ENCODE measurements at places on chromosomes 3 and 15.

- DNase-seq, result no peak
These were observed 1207.6 kb downstream of the OTOL1 start for GRCh38 chr3:162704238-162704637.

DNA sequence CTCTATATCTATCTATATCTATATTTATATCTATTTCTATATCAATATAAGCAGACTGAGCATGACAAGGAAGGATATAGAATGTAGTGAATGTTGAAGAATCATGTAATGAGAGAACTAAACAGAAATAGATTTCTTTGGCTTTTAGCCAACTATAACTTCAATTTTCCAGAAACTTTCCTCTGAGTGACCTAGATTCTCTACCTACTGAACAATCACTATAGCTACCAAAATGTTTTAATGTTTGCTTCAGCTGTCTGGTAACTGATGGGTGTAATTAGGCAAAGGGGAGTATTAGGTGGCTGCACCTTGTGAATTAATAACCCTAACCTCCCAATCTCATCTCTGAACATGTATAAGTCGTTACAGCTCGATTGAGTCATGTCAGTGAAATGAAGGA is 76.4 kb upstream of the ROBO1 start:
- DNase-seq, result no peak

DNA sequence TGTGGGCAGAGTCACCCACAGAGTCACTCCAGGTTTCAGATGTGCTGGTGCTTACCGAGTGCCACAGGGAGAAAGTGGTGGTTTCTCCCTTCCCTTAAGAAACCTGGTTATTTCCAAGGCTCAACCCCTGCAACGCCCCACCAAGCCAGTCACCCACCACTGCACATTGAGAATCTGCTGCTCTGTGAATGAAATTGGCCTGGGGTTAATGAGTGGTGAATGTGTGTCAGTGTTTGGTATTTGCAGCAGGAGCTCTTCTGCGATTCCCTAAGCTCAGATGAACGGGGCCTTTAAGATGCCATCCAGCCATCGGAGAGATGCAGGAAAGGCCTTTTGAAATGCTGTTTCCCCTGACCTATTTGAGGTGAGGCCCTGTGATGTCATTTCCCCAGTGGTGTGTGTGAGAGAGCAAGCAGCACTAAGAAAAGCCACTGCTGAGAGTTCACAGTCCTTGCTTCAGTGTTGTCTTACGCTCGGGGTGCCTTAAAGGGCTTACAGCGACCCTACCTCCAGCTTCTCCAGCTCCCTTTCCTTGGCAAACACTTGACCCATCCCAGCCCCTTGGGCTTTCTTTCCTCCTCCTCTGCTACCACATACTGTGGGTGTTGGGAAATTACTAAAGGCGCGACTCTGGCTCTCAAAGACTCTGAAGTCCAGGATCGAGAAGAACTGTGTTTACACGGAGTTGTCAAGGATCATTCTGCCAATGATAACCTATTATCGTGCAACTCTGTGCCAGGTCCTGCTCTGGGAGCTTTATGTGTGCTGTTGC is 68.9 kb downstream of the SMAD3 start:
- DNase-seq, result no peak

DNA sequence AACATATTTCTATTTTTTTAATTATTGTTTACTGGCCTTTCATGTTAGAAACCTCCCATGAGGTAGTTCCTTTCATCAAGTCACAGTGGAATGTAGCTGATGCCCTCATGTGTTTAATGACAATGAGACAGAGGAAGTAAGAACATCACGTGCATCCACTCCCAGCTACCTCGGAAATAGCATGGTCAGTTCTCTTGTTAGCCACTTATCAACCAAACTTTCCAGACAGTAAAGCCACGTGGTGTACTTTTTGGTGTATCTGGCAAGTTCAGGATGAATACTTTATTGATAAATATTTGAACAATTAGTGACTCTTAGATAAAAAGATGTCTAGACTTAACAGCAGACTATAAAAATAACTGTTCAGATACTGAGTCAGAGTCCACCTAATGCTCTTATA is 781.7 kb downstream of the MECOM start:
- no peak for DNase-seq

DNA sequence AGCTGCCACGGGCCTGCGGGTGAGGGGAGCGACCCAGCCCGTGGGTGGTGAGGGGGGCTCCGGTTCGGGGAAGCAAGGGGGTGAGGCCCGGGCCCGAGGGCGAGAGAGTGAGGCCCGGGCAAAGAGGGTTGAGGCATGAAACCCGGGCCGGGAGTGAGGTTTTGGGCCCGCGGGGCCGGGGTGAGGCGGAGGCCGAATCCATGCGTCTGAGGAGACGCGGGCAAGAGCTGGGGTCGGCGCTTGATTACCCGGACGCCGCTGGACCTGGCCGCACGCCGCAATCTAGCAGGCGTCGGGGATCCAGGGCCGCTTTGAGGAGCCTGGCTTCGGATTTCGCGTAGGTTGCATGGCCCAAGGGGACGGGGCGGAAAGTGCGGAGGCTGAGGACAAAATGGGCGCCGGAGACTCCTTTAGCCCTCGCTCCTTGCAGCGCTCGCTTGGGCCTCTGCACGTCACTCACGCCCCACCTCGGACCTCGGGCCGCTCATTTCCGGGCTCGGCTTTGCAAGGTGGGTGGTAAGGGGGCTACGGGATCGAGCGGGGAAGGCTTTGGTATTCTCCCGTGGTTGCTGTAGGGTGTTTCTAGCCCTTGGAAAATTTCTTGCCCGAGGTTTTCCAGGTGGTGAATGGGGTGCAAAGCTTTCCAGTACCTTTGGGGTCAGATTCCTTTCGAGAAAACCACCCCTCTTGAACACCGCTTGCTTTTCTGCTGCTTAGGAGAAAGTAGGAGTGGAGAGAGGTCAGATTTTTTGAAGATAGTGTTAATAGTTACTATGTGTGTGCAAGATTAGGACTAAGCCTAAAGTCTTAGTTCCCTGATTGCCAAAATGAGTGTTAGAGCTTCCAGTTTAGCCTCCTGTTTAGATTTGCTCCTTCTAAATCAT is 827 bp downstream of the SLC25A36 start:
- peak; percentile 21 for DNase-seq

GRCh38 chr3:80334534-80334933 is 566.7 kb upstream of the ROBO1 start:
- no peak for DNase-seq

DNA sequence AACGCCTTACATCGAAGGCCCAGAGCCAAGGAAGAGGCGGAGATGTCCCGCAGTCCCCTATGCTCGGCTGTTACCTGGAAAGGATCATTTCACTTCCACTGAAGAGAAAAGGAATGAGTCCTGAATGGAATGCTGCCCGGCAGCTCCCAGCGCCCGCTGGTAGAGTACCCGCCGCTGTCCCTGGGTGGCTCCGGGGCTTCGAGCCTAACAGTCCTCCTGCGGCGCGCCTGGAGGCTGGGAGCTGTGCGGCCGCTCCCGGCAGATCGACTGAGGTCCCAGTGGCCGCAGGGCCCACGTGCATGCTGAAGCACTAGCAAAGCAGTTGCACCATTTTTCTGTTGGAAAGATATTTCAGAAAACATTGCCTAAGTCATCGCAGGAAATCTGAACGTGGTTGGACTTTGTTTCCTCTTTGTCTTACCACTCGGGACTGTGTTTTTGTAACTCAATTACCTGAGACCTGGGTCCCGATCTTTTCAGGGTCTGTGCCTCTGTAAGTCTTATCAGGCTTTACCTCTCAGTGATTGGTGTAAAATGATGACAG is 984 bp downstream of the RNU6-1 start:
- DNase-seq, result no peak

GRCh38 chr15:47507221-47507985 is 209.9 kb upstream of the SEMA6D start:
- no peak for DNase-seq

DNA sequence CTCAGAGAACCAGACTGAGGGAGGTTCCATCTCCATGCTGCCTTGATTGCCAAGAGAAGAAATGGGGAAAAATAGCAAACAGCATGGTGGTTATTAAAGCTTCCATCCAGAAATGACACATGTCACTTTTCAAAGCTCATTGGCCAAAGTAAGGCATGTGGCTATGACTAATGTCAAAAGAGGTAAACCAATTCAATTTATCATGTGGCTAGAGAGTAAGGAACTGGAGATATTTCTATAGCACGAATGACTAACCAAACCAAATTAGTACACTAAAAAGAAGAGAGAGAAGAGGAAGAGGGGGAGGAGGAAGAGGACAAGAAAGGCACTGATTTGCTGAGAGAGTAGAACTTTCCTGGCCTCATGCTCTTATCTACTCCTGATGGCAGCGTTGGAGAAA is 115.2 kb upstream of the SLC6A11 start:
- DNase-seq, result no peak

DNA sequence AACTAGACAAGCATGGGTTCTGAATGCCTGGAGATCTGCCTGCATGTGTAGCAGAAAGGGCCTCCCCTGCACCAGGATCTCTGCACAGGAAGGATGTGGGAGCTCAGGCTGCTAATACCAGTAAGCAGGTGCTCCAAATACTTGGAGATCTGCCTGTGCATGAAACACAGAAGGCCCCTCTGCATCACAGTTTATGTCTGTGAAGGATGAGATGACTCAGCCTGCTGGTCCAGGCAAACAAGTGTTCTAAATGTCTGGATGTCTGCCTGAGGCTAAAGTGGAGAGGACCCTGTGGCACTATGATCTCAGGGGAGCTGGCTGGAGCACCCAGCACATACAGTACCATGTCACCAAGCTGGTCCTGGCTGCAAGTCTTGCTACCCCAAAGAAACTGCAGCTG is 678.8 kb downstream of the MCTP2 start:
- DNase-seq, result no peak
